ENCODE measurements at places on chromosomes 7 and 10.

- DNase-seq, result peak; percentile 69
These were observed 92.1 kb downstream of the CABCOCO1 start for GRCh38 chr10:61754587-61755550.

GRCh38 chr7:113856010-113856409 is 62.8 kb downstream of the PPP1R3A start:
- no peak for DNase-seq

GRCh38 chr7:27161214-27161720 is 4.1 kb downstream of the HOXA9 start:
- no peak for DNase-seq

DNA sequence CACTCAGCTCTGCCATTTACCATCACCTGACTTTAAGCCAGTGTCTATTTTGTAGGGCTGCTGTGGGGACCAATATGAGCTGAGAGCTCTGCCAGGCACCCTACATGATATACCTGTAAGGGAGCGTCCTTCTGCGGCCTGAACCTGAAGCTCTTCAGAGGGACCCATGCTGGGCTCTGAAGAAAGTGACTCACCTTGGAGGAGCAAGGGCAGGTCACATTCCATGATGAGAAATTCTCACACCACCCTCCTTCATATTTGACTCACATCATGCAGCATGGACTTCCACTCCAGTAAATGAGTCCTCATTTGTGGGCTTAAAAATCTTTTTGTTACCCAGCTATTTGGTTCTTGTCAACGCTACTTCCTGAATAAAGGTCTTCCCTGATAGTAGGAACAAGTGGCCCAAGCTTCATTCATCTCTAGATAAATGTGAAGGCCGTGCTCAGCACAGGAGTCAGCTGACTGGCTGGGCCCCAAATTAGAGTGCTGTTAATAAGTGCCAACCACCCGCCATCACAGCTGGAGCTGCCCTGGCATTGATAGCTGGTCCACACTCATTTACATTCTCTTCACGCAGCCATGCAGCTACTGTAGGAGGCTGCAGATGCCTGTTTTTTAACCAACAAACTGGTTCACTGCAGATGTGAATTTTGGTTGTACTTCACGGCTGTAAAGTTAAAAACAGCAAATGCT is 78.4 kb downstream of the RNF216 start:
- DNase-seq, result no peak

DNA sequence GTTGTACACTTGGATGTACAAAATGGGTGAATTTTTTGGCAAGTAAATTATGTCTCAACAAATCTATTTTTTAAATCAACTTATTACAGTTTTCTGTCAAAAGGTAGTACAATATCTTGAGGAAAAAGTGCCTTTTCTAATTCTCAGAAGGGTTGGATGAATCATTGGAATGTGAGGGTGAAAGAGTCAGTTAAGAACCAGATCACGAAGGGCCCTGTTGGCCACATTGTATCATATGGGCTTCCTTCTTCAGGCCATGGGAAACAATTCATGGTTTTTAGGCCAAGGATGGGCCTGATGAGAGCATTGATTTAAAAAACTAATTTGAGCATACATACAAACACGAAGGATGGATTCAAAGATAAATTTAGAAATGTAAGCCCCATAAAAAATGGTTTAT is 503.7 kb downstream of the TNS3 start:
- DNase-seq, result no peak

DNA sequence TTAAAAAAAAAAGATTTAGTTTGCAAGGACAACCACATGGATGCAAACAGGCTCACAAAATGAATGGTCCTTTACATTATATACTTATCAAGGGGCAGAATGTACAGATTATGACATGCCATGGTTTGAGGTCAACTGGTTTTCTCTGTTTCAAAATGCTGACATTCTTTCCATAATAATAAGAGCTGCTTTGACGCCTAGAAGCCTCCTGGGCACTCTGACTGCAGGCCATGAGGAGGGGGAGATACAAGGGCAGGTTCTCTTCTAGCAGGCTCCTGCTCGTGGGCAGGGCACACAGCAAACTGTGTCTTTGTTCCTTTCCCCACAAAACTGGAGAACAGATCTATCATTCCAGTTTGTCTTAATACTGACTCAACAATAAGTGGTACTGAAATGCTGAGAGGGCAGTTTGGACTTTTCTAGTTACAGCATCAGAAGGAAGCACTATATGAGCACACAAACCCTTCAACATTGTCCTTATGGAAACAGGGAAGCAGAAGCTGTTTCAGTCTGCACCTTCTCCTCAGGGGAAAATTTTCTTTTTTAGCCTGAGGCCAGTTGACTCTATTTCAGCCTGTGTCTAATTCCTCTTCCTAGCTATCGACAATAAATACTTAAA is 314.9 kb upstream of the AOAH start:
- no peak for DNase-seq

DNA sequence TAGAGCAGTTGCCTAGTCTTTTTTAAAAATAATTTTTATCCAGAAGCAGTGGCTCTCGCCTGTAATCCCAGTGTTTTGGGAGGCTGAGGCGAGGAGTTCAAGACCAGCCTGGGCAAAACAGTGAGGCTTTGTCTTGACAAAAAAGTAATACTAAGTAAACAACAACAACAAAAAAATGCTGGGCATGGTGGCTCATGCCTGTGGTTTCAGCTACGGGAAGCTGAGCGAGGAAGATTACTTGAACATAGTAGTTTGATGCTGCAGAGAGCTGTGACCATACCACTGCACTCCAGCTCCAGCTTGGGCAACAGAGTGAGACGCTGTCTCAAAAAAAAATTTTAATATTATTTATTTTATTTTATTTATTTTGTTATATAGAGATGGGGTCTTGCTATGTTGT is 31.3 kb upstream of the TPST1 start:
- no peak for DNase-seq

DNA sequence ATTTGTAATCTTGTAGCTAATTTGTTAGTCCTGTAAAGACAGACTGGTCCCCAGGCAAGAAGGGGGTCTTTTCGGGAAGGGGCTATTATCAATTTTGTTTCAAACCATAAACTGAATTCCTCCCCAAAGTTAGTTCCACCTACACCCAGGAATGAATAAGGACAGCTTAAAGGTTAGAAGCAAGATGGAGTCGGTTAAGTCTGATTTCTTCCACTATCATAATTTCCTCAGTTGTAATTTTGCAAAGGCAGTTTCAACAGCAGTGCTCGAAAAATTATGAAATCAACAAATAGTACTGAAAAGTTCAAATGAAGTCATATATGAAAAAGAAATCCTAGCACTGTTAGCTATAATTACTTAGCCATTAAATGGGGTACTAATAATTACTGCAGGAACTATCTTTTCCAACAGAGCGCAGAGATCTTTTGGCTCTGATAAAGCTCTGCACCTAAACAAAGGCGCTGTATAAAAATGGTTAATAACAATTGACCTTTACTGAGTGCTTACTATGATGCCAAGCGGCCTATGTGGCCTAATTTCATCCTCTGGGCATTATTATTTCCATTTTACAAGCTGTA is 756 bp upstream of the SEC24C start:
- DNase-seq, result no peak

DNA sequence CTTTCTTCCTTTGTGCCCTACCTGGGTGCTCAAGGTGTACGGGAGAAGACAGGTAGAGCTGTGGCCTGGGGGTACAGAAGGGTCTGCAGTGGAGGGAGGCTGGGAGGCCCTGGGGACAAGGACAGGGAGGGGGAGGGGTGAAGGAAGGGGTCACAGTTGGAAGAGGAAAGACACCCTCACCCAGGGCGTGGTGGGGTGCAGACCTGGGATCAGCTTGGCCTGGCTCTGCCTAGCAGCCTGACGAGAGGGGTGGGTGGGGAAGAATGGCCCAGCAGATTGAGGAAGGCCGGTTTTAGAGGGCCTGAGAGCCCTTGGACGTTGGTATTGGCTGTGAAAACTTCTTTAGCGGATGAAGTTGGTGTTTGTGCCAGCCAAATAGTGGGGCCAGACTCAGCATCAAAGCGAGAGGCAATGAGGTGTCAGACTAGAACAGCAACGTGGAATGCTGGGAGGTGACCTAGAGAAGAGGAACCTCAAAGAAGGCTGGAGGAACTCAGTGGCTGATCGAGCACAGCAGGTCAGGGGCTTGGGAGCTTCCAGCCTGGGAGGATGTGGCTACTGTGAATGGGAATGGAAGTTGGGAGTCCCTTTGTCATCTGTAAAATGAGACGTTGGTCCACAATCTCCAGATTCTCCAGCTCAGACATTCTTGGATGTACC is 18.1 kb upstream of the TRIM8 start:
- no peak for DNase-seq

DNA sequence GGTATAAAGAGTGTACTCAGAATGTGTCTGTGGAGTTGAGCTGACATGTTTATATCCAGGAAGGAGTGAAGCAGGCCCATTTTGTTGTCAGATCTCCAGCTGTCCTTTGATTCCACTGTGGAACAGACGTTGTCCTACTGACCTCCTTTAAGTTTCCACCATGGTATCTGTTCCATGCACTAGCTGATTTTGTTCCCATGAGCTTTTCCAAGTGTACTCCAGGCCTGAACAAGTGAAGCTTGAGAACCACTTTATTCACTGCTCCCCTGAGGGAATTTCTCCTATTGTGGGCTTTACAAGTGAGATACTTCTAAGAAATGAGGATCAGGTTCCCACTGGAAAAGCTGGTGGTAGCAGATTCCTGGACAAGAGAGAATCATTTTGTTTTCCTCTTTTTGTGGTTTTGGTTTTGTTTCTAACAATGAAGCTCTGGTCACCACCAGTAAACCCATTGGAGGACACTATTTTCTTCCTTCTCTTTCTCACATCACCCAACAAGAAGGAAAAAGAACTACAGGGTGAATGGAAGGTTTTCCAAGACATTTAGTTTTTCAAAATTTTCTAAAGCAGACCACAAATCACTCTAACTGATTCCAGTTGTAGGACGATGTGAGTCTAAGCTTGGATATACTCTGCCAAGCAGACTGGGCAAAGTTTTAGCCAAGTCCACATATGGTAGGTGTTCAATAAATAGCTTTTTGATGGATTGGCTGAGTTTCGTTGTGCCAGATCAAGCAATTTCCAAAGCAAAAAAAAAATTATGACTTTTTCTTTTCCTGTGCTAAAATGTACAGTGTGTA is 144.2 kb downstream of the JCAD start:
- no peak for DNase-seq

- no peak for DNase-seq
These were observed 123.9 kb upstream of the ZMIZ1 start for GRCh38 chr10:78944723-78945312.
